IPS DF 6.9 (cell line): ENCODE measurements at places on chromosomes 3 and 15.

GRCh38 chr15:94265982-94266381, 34.6 kb downstream of the MCTP2 start:
- H3K36me3 ChIP-seq = no peaks in the 10 kb centered on the region
- no peak overlapping the region for H3K27ac ChIP-seq
- H3K4me3 ChIP-seq = no peak overlapping the region

- no peak overlapping the region for H3K27ac ChIP-seq
- H3K27me3 ChIP-seq = no peaks in the 10 kb centered on the region
- H3K36me3 ChIP-seq = no peaks in the 10 kb centered on the region
- no peak overlapping the region for H3K4me3 ChIP-seq
- DNase-seq = no peak
These were observed 113.3 kb downstream of the SMAD6 start for GRCh38 chr15:66815318-66815717.

GRCh38 chr3:122730240-122730639, 49.6 kb downstream of the PARP14 start:
- H3K27me3 ChIP-seq = no peaks in the 10 kb centered on the region
- H3K27ac ChIP-seq = no peak overlapping the region

DNA sequence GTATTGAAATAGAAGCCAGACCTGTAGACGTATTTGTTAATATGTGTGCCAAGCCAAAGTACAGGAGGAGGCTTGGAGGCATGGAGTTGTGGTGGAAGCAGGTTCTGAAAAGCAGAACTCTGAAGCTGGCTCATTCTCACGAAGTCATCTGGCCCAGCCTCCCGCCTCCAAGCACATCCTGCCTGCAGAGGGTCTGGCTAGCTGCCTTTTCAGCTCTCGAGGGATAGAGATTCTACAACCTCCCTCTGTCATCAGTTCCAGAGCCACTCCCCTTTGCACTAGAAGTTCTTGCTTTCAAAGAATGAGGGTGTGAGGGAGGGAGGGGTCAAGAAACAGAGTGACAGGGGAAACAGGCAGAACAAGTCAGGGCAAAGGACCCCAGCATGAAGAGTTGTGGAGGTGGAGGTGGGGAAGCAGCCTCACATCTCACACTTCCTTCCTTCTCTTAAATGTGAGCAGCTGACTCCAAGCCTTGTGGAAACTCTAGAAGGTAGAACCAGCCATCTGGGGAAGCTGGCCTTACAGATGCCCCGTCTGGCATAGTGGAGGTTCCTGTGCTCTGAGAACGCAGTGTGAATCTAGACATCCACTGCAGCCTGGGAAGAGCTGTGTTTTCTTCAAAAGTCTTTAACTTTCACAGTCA, 95.3 kb downstream of the SLC49A4 start:
- H3K27me3 ChIP-seq = no peaks in the 10 kb centered on the region
- H3K27ac ChIP-seq = no peak overlapping the region
- H3K4me3 ChIP-seq = no peak overlapping the region
- peaks cover 7% of the 10 kb centered on the region; the same call in 1 of the 2 replicates for H3K4me1 ChIP-seq
- DNase-seq = peak; percentile 67

DNA sequence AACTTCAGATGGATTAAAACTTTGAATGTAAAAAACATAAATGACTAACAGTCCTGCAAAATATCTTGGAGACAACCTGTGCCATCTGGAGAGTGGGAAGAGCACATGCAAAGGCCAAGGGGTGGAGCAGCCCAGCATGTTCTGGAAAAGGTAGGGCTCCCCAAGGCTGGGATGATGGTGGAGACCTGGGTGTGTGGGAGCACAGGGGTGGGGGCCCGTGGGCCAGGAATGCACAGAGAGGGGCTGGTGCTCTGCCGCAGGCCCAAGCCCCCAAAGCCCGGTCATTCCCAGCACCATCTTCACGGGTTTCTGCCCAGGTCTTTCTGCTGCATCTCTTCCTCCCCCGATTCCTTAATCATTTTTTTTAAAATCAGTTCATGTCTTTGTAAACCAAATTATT, 9.7 kb upstream of the GATA2 start:
- no peaks in the 10 kb centered on the region for H3K36me3 ChIP-seq
- no peak overlapping the region for H3K4me3 ChIP-seq
- H3K4me1 ChIP-seq = no peaks in the 10 kb centered on the region
- no peak overlapping the region for H3K27ac ChIP-seq
- no peak for DNase-seq

DNA sequence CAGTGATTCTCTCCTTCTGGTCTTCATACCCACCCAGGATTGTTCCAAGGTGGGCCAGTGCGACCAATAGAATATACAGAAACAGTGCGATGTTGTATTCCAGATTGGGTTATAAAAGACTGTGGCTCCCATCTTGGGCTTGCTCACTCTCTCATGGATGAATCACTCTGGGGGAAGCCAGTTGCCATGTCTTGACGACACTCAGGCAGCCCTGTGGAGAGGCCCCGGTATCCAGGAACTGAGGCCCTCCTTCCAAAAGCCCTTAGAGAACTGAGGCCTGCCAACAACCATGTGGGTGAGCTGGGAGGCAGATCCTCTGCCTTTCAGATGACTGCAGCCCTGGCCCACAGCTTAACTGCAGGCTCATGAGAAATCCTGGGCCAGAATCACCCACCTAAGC, 57.2 kb downstream of the SH3GL3 start:
- H3K4me1 ChIP-seq = peaks cover 3% of the 10 kb centered on the region; the same call in 1 of the 2 replicates
- no peaks in the 10 kb centered on the region for H3K36me3 ChIP-seq
- H3K27ac ChIP-seq = no peak overlapping the region
- no peak overlapping the region for H3K4me3 ChIP-seq

GRCh38 chr15:56877255-56877970, 41.0 kb upstream of the TCF12 start:
- H3K4me3 ChIP-seq = no peak overlapping the region

- DNase-seq = no peak
- H3K36me3 ChIP-seq = no peaks in the 10 kb centered on the region
- H3K27me3 ChIP-seq = no peaks in the 10 kb centered on the region
- no peak overlapping the region for H3K4me3 ChIP-seq
- H3K4me1 ChIP-seq = peaks cover 4% of the 10 kb centered on the region; the same call in 1 of the 2 replicates
These were observed 68.7 kb downstream of the SRGAP3 start for GRCh38 chr3:9180764-9181117.

DNA sequence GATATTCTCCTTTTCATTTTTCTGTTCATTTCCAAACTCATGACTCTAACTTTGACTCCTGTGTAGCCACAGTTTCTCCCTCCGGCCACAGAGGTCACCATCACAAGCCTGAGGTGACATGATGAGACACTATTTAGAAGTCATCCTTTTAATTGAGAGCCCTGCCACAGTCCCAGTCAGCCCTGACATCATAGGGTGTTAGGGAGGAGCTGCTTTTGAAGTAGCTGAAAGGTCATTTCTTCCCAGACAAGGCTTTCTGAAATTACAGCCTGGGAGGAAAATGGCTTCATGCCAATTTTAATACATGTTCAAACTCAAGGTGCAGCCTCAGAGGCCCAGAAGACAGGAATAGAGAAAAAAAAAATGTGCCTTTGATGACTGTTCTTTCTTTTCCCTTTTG, 532.8 kb upstream of the TGFBR2 start:
- no peaks in the 10 kb centered on the region for H3K4me1 ChIP-seq
- H3K4me3 ChIP-seq = no peak overlapping the region
- DNase-seq = no peak
- H3K36me3 ChIP-seq = no peaks in the 10 kb centered on the region

GRCh38 chr3:149145356-149145755, 15.9 kb downstream of the HPS3 start:
- DNase-seq = no peak
- no peak overlapping the region for H3K4me3 ChIP-seq
- H3K27me3 ChIP-seq = no peaks in the 10 kb centered on the region
- no peaks in the 10 kb centered on the region for H3K4me1 ChIP-seq
- no peak overlapping the region for H3K27ac ChIP-seq

- no peaks in the 10 kb centered on the region for H3K27me3 ChIP-seq
- no peak overlapping the region for H3K4me3 ChIP-seq
- H3K27ac ChIP-seq = no peak overlapping the region
- no peaks in the 10 kb centered on the region for H3K36me3 ChIP-seq
- H3K4me1 ChIP-seq = no peaks in the 10 kb centered on the region
These were observed 487 bp downstream of the ITIH4 start for GRCh38 chr3:52829906-52830463.

- no peaks in the 10 kb centered on the region for H3K4me1 ChIP-seq
- DNase-seq = no peak
- no peak overlapping the region for H3K27ac ChIP-seq
- H3K36me3 ChIP-seq = peaks cover 29% of the 10 kb centered on the region
- H3K27me3 ChIP-seq = no peaks in the 10 kb centered on the region
These were observed 12.1 kb downstream of the TSEN2 start for GRCh38 chr3:12496453-12496761.

GRCh38 chr3:128998561-128998960, 2.5 kb upstream of the EFCC1 start:
- peaks cover 2% of the 10 kb centered on the region; the same call in 1 of the 2 replicates for H3K4me1 ChIP-seq
- peaks cover 41% of the 10 kb centered on the region for H3K27me3 ChIP-seq

- no peak overlapping the region for H3K4me3 ChIP-seq
- no peaks in the 10 kb centered on the region for H3K27me3 ChIP-seq
- DNase-seq = no peak
- H3K36me3 ChIP-seq = no peaks in the 10 kb centered on the region
- H3K4me1 ChIP-seq = no peaks in the 10 kb centered on the region
These were observed 52.1 kb downstream of the ITGA11 start for GRCh38 chr15:68379759-68380290.

GRCh38 chr3:47362701-47363100, 18.1 kb upstream of the PTPN23 start:
- no peak overlapping the region for H3K27ac ChIP-seq
- H3K4me1 ChIP-seq = no peaks in the 10 kb centered on the region
- no peaks in the 10 kb centered on the region for H3K27me3 ChIP-seq

DNA sequence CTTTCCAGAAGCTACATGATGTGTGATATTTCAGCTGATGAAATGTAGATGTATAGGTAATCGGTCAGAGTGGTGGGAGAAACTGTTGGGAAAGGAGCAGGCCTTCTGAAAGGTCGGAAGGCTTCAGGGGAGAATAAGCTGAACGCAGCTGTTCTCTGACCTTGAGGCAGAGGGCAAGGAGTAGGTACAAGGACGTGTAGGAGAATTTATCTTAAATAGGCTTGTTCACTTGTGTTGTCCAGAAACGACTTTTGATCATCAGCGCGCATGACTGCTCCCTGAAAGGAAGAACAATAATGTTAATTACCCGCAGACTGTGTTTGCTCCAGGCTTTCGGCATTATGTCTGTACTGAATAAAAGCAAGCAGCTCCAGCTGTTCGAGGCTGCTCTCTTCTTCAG, 39.6 kb downstream of the GPR160 start:
- H3K27ac ChIP-seq = no peak overlapping the region
- no peaks in the 10 kb centered on the region for H3K27me3 ChIP-seq
- no peaks in the 10 kb centered on the region for H3K4me1 ChIP-seq
- no peak overlapping the region for H3K4me3 ChIP-seq
- no peaks in the 10 kb centered on the region for H3K36me3 ChIP-seq

DNA sequence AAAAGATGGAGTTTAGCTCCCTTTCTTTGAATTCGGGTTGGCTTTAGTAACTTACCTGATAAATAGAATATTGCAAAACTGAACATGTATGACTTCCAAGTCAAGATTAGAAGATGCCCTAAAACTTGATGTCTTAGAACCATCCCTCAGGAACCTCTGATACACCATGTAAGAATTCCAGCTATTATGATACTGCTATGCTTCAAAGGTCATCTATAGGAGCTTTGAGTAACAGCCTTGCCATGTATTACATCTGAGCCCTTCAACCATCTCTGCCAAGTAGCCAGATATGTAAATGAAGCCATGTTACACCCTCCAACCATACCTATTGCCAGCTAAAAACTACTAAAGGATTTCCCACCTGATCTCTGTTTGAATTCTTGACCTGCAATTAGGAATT, 854.2 kb downstream of the SI start:
- no peak for DNase-seq
- no peak overlapping the region for H3K27ac ChIP-seq
- no peaks in the 10 kb centered on the region for H3K27me3 ChIP-seq

DNA sequence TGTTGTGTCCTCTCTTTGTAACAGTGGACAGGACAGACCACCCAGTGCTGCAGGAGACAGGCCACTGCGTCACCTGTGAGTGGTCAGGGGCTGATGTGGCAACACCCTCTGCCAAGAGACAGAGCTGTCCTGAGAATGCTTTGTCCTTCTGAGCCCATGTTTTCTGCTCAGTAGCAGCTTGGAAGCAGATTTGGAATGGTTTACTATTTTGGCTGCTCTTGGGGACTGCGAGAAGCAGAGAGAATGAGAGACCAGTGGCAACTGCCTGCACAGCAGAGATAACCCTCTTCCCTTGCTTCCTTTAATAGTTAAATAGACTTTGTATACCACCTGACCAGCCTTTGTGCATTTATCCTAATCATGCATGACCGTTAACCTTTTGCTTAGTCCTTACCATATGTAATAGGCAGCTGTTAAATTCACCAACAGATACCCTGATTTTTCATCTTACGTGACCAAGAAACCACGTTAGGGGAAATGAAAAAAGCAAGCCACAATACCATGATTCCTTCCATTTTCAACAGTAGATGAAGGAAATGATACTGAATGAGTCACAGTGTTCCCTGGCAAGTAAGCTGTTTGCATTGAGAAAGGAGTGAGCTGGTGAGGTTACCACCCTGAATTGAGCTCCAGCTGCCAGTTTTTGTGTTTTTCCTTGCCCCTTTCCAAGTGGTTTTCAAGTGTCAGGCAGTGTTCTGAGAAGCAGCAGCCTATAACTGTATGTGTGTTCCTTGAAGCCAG, 35.5 kb downstream of the B3GALNT1 start:
- DNase-seq = no peak
- H3K27me3 ChIP-seq = no peaks in the 10 kb centered on the region
- no peak overlapping the region for H3K4me3 ChIP-seq
- 0 out of 2 replicates have a peak, but pooled peaks cover 1% of the 10 kb centered on the region for H3K4me1 ChIP-seq
- H3K27ac ChIP-seq = no peak overlapping the region
- H3K36me3 ChIP-seq = no peaks in the 10 kb centered on the region
